ENCODE measurements at places on chromosomes 6 and 20.
A peak's percentile ranks its signal among the peaks of the same experiment; 100 is the strongest.

- DNase-seq, result no peak
These were observed 429.0 kb upstream of the NRSN1 start for GRCh38 chr6:23696992-23697391.

DNA sequence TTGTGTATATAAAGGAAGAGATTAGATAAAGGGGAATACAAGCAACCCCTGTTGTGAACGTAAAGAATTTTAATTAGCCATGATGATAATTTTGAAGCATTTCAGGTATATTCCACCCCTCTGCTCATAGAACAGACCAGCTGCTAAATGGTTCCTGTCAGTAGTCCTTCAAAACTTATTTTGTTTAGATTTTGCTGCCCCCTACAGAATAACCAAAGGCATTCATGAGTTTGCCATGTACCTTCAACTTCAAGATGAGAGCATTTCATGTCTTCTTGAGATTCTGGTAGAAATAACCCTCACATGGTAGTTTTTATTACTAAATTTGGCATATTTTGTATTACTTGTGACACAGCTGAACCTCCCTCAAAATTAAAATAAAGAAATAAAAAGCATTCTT lies 1586.7 kb downstream of the HACE1 start:
- no peak for DNase-seq

DNA sequence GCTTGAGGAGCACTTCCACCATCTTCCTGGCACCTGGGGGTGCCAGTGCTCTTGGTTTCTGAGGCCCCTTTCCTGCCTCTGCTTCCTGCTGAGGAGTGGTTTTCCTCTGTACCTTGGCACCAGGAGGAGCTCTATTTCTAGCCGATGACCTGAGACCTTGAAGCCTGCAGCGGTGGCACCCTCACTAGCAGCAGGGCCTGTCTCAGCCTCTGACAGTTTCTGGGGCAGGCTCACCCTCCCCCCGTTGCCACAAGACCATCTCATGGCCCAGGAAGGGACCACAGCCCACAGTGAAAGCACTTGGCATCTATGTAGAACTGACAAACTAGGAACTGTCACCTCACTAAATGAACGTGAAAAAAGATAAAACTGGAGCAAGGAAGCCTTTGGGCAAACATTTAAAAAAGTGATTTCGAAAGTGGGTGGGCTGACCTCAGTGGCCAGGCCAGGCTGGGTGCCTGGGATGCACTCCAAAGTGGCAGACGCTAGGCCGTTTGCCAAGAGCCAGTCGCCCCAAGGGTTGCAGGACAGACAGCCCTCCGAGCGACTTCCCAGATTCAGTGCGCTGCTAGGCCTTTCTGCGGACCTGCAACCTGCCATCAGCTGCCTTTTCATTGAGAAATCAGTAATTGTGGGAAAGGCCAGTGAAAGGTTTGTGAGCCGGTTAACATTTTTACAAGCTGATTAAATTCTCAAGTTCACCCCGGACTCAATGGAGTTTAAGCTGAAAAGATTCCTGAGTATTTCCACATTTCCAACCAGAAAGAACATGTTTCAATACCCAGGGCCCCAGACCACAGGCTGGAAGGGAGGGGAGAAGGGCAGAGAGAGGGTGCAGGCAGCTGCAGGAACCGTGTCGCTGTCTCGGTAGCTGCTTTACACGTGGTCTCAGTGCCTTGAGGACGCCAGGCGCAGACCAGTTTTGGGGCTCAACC lies 303.7 kb downstream of the ESR1 start:
- no peak for DNase-seq

DNA sequence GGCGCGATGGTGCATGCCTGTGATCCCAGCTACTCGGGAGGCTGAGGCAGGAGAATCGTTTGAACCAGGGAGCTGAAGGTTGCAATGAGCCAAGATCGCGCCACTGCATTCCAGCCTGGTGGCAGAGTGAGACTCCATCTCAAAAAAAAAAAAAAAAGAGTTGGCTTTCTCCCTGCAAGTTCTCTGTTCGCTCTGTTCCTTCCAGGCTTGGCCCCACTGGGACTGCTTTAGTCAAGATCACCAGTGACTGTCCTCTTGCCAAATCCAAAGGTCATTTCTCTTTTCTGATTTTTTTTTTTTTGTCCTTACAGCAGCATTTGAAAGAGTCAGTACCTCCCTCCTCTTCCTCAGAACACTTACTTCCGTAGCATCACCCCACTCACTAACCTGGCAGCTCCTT lies 10.8 kb upstream of the GNRH2 start:
- DNase-seq, result no peak

GRCh38 chr20:52939141-52939540 lies 33.0 kb upstream of the TSHZ2 start:
- DNase-seq, result no peak

DNA sequence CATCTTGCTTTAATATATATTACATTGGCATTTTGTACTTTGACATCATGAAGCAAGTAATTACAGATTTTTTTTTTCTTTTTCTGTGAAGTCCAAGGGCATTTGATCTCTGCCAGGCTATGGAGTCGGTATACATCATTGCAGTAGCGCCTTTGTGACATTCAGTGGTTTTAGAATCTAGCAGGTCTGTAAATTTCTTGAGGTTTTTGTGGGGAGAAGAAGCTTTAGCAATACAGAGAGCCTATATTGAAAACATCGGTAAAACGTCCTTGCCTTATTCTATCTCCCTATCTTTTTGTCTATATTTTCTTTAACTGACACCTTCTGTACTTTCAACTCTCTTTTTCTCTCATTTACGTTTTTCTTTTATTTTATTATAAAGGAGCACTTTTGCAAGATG lies 47.2 kb downstream of the DUSP22 start:
- DNase-seq, result no peak

DNA sequence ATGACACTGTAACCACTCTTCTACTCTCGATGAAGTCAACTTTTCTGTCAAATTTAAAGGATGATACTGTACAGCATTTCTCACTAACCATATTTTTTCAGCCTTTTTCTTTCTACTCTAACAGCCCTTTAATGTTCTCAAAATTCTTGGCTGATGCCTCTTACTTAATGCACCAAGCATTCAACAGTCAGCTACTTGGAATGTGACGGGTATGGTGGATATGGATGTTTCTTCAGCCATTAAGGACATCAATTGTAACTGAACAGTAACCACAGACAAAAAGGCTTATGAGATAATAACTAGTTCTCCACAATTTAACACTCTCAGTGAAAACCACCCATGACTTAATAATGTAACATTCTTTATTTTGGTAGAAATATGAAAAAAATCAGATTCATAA lies 467.2 kb upstream of the ZNF337 start:
- DNase-seq, result no peak

DNA sequence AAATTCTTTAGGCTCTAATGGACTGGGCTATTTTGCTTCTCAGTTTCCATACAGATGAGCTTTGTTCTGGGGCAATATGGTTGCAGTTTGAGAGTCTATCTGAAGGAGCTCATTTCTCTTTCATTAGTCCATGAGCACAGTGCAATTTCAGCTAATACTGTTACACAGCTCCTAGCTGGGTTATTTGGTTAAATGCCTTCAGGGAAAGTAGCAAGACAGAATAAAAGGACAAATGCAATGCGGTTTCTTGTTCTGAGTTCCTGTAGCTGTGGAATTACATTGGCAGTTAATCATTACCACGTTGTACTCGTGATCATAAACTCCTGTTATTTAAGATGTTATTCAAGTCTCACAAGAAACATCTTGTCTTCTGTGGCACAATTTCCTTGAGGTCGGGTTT lies 127.7 kb downstream of the BFSP1 start:
- DNase-seq, result no peak

GRCh38 chr6:168032005-168032760 lies 34.7 kb downstream of the KIF25 start:
- no peak for DNase-seq

- peak; percentile 31 for DNase-seq
These were observed 3.1 kb downstream of the PXDC1 start for GRCh38 chr6:3748208-3749066.

DNA sequence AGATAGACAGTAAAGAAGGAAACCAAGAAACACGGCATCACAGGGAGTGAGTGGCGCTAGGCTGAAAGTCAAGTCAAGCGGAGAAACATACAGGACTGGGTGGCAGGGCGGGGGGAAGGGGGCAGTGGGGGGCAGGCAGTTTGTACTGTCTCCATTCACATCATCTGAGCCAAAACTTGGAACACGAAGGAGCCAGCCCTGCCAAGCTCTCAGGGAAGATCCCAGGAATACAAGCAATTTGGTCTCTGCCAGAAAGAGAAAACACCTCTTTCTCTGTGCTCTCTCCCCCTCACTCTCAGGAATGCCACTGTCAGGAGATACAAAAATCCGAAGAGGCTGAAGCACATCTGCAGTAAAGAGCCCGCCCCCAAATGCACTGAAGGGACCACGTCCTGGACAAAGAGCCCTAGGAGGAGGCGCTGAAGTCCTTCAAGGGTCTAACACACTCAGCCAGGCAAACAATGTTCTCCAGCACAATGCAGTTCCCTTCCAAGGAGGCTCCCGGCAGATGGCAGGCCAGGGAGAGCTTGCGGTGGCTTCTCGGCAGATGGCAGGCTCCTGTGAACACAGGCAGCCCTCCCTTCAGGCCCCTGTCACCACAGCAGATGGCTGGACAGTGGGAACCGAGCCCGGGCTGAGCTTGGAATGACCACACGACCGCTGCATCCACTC lies 90.0 kb downstream of the ATP9A start:
- no peak for DNase-seq

GRCh38 chr20:8205996-8206395 lies 73.9 kb downstream of the PLCB1 start:
- DNase-seq, result no peak

DNA sequence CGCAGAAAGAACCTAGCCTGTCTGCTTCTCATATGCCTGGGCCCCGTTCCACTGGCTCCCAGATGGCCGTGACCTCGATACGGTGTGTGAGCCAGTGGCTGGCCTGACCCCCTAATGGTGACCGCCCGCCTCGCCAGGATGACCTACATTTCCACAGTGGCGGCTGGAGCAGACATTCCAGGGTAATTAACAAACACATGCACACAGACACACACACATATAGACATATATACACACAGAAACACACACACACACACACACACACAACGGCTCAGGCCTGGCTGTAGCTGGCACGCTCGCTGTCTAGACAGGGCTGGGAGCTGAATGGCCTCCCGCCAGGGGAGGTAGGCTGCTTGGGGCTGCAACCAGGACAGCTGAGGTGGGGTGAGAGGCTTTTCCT lies 227.1 kb downstream of the ANKRD60 start:
- no peak for DNase-seq

DNA sequence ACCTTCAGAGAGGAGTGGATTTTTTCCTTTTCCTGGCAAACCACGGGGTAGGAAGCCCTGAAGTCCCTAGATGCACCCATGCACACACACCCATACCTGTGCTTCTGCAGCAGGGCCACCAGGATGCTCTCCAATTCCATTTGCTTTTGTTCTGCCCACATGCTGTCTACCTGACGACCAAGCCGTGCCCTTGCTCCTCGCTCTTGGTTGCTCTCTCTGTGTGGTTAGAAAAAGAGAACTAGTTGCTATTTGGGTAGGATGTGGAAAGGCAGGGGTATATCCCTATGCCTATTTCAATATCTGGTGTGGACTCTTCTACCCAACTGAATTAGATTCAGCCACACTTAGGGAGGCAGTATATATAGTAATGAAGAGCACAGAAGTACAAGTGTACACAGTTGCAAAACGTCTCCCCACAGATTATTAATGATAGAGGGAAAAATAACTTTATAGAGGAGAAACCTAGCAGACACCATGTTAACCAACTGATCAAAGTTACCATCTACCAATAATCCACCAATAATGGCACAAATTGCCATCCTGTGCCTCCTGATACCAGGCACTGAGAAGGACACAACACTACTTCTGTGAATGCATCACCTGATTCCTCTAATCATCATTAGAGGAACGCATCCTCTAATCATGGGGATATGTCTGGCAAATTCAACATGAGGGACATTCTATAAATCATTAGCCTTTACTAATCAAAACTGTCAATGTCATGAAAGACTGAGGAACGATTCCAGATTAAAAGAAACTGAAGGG lies 7.3 kb downstream of the GHRH start:
- DNase-seq, result no peak

- no peak for DNase-seq
These were observed 155.3 kb upstream of the SYNCRIP start for GRCh38 chr6:85797993-85798392.

GRCh38 chr6:21240709-21241108 lies 352.8 kb upstream of the SOX4 start:
- no peak for DNase-seq

- no peak for DNase-seq
These were observed 174.8 kb downstream of the DOK5 start for GRCh38 chr20:54650052-54650719.

DNA sequence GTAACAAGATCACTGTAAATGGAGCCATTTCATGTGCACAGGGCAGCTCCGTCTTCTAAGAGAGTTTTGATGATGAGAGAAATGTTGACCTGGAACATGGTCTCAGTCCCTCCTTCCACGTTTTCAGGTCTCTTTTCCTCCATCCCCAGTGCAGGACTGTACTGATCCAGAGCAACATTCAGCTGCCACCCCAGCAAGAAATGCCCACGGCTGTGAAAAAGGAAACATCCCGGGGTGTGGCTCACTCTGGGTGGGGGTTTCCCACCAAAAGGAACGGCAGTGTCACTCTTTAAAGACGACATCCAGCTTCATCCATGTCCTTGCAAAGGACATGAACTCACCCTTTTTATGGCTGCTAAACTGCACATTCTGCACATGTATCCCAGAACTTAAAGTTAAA lies 92.6 kb downstream of the ERMARD start:
- DNase-seq, result no peak

DNA sequence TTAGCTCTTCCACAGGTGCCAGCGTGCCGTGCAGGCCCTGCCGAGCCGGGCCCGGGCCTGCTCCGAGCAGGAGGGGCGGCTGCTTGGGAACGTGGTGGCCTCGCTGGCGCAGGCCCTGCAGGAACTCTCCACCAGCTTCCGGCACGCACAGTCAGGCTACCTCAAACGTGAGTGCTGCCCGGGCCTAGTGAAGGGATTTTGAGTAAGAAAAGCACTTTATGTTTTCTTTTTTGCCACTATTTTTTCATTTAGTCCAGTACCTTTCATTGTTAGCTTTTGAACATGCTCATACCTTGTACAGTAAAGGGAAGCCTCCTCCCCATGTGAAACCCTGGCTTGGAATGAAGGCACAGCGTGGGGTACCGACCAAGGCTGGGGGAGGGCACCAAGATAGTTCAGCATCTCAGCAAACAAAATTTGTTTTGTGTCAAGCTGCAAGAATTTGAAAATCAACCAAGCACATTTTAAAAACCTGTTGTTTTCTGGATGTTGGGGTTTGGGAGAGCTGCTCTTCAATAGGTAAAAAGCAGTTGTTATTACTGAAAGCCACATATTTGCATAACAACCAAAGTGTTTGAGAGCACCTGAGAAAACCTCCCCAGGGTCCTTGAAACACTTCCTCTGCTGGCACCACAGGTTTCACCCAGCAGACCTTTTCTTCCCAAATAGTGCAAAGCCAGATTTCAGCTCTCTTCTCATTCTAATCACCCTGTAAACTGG lies 18.4 kb downstream of the STX16 start:
- no peak for DNase-seq

GRCh38 chr6:30882759-30883684 lies 1.3 kb upstream of the DDR1 start:
- DNase-seq, result peak; percentile 23

GRCh38 chr20:64006902-64007301 lies 26.0 kb downstream of the PRPF6 start:
- no peak for DNase-seq

- DNase-seq, result no peak
These were observed 93.4 kb upstream of the DEFB112 start for GRCh38 chr6:50143011-50143719.

All from stimulated activated CD4-positive, alpha-beta T cell treated with anti-CD3 and anti-CD28 coated beads, Interleukin-4, amount 100 ng/mL, for 4 hours (primary cell).